ENCODE measurements at places on chromosomes 1 and 21.

DNA sequence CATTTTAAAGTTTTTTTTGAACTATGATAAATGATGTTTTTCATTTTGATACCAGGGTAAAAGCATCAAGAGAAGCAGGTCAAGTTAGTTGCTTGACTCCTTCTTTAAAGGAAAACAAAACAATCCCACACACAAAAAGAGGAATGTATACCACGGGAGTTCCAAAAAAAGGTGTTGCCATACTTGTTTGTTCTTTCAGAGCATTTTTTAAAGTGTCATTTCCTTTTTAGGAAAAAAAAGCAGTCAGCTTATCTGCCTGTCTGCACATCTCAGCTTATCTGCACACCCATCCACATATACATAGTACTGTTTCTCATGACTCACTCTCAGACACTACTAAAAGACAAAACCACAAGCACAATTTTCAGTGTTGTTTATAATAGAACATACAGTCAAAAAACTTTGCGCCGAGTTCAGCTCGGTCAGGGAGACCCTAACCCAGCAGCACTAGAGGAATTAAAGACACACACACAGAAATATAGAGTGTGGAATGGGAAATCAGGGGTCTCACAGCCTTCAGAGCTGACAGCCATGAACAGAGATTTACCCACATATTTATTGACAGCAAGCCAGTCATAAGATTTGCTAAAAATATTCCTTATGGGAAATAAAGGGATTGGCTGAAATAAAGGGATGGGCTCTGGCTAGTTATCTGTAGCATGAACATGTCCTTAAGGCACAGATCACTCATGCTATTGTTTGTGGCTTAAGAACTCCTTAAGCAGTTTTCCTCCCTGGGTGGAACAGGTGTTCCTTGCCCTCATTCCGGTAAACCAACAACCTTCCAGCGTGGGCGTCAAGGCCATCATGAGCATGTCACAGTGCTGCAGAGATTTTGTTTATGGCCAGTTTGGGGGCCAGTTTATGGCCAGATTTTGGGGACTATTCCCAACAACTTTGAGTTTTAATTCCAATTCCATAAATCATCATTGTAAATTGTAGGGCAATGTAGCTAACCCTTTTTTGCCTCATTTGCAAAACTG, 11.4 kb upstream of the MNDA start:
- no peak for DNase-seq

DNA sequence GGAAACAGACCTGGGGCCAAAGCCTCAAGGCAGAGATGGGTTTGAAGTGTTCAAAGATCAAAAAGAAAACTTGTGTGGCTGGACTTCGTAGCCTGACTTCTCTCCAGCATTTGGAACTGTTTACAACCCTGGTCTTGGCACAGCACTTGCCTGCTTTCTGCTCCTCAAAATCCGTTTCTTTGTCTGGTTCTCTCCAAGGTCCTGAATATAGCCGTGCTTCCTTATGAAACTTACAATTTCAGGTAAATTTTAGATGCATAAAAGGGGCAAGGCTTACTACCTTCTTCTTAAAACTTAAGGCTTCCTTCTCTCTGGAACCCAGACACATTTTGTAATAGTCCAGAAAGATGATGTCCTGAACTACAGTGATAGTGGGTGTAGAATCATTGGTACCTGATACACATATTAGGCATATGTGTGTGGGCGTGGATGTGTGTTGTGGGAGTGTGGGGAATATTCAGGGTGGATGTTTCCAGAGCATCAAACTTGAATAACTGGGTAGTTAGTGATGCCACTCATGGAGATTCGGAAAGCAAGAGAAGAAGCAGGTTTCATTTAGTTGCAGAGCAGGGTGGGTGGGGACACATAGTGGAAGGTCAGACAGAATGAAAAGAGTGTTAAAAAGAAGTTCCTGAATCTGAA, 26.4 kb upstream of the FAM78B start:
- no peak for DNase-seq

GRCh38 chr1:36134505-36135329, 9.7 kb upstream of the COL8A2 start:
- peak; percentile 67 for DNase-seq

- peak; percentile 44 for DNase-seq
Observed at GRCh38 chr1:234256359-234256758, 116.9 kb upstream of the COA6 start.

GRCh38 chr1:150009604-150010392, 728 bp downstream of the OTUD7B start:
- peak; percentile 69 for DNase-seq

GRCh38 chr1:91732291-91733107, 153.5 kb downstream of the TGFBR3 start:
- peak; percentile 61 for DNase-seq

DNA sequence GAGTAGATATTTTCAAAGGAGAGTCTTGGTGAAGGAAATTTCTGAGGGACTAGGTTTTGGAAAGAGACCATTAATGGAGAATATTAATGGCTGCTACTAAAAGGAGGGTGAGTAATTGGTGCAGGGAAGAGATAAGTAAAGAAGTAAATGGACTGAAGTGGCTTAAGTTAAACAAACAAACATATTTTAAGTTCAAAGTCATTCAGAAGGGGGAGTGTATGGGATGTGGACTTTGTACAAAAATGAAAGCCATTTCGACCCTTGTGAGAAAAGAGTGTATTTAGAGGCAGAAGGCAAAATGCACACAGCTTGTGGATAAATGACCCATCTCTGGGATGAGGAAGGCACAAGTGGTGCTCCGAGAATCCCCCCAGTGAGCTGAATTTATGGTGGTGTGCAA, 171.7 kb downstream of the BACH1 start:
- DNase-seq, result no peak

GRCh38 chr1:43302201-43302600, 1.4 kb downstream of the TIE1 start:
- no peak for DNase-seq

GRCh38 chr1:15835205-15835740, 12.2 kb upstream of the SPEN start:
- DNase-seq, result no peak

- peak; percentile 71 for DNase-seq
Observed at GRCh38 chr1:207997486-207998268, 86.8 kb upstream of the CD34 start.

GRCh38 chr1:185263292-185263691, 53.8 kb downstream of the IVNS1ABP start:
- DNase-seq, result no peak

- no peak for DNase-seq
Observed at GRCh38 chr1:229950020-229950419, 117.0 kb upstream of the GALNT2 start.

DNA sequence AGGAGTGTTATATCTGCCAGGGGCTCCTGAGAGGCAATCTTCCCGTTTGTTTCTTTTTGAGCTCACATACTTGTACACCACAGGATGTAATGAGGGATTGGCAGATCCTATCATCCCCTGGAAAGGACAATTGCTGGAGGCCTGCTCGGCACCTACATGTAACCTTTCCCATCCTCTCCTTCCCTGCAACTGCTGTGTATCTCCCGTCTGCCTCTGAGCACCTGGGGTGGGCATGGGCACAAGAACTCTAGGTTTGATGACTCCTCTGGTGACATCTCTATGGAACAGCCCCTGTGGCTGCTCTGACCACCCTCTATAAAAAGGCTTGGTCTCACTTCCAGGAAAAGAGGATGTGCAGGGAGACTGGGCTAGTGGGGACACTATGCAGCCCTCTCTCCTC, 25.0 kb upstream of the SMIM12 start:
- DNase-seq, result no peak

GRCh38 chr1:30755334-30755733, 2.2 kb downstream of the LAPTM5 start:
- DNase-seq, result no peak

- DNase-seq, result no peak
Observed at GRCh38 chr1:61604261-61604660, 120.7 kb downstream of the TM2D1 start.

DNA sequence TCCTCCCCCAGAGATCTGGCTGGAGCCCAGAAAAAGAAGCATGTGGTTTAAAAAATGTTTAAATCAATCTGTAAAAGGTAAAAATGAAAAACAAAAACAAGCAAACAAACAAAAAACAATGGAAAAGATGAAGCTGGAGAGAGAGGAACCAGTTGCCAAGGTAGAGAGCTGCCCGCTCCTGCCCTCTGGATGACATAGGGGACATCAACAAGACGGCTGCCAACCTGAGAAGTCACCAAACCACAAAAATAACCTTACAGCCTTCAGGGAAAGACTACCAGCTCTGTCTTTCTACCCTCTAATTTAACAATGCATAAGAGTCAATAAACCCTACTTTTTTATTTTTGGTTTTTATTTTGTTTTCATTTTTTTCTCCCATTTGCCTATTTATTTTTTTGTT, 8.5 kb upstream of the IPO9 start:
- no peak for DNase-seq

DNA sequence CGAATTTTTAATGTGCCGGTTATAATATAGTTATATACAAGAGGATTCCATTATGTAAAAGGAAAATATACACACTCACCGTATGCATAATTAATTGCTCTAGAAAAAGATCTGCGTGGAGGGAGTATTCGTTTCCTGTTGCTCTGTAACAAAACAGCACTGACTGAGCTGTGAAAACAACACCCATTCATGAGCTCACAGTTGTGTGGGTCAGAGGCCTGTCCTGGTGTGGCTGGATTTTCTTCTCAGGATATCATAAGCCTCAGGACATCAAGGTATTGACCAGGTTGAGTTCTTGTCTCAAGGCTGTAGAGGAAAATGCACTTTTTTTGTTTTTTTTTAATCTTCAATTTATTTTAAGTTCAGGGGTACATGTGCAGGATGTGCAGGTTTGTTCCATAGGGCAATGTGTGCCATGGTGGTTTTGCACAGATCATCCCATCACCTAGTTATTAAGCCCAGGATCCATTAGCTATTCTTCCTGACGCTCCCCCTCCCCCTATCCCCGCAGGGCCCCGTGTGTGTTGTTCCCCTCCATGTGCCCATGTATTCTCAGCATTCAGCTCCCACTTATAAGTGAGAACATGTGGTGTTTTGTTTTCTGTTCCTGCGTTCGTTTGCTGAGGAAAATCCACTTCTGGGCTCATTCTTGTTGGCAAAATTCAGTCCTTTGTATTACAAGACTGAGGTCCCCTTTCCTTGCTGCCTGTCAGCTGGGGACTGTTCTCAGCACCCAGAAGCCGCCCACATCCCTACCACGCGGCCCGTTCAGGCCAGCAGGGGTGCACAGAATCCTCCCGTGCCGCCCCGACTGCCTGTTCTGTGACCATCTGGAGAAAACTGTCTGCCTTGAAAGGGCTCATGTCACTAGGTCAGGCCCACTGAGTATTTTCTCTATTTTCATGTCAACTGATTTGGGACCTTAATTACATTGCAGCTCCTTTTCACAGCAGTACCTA, 87.4 kb upstream of the ERRFI1 start:
- DNase-seq, result no peak

- peak; percentile 94 for DNase-seq
Observed at GRCh38 chr1:109500941-109501381, 7.1 kb downstream of the CYB561D1 start.

GRCh38 chr1:28256197-28256827, 3.0 kb upstream of the SESN2 start:
- no peak for DNase-seq

DNA sequence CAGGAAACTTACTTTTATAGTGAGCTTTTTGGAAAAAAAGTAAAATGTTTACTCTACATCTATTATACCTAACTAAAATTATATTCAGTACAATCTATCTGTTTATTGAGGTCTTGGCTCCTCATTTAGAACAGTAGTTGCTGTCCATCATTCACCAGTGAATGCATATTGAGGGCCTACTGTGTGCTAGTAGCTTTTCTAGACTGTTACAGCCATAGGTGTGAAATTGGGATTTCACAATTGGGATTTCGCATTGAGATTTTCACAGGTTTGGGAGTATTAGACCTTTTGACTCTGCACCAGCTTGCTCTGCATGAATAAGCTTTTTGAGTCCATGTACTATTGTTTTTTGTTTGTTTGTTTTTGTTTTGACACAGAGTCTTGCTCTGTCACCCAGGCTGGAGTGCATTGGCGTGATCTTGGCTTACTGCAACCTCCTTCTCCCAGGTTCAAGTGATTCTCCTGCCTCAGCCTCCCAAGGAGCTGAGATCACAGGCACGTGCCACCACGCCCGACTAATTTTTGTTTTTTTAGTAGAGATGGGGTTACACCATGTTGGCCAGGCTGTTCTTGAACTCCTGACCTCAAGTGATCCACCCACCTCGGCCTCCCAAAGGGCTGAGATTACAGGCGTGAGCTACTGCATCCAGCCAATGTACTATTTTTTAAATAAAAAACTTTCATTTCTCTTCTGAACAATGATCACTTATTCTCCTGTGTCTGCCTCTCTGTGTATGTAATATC, 47.2 kb upstream of the ERRFI1 start:
- no peak for DNase-seq

DNA sequence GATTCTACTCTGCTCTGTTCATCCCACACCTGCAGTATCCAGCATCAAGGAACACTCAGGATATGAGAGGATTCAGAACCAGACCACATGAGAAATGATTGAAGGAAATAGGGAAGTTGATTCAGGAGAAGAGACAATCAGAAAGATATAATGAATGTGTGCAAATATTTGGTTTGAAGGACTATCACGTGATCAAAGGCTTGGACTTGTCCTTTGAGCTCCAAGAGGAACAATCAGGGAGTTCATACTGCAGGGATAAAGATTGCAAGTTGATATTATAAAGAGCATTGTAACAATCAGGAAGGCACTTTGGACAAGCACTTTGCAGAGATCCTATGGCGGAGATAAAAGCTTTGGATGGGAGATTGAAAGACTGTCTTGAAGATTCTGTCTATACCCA, 13.9 kb upstream of the PIGM start:
- no peak for DNase-seq

- DNase-seq, result peak; percentile 55
Observed at GRCh38 chr21:29504751-29505321, 206.1 kb downstream of the BACH1 start.

All from AG10803 (cell line).